C1 segment of cervical spinal cord (tissue), 14 donors: ENCODE measurements at places on chromosomes 4 and X.

GRCh38 chr4:176999935-177000543, 207.3 kb upstream of the VEGFC start:
- DNase-seq = no peak

DNA sequence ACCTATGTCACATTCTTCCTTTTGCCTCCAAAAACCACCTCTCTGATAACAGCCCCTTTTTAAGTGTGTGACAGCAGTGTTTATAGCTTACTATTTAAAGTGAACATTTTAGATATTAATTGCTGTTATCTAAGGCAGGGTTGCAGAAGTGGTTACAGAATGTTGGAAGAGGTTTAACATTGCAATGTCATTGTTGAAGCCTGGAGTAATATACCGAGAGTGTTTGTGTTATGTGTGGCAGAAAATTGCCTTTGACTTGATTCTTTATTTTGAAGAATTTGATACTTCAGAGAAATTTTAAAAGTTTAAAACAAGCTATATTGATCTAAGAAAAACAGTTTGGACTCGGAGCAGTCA, 37.1 kb downstream of the SMARCAD1 start:
- no peak for DNase-seq

- no peak for DNase-seq
These were observed 23.3 kb upstream of the EOLA2 start for GRCh38 chrX:149961572-149961971.

DNA sequence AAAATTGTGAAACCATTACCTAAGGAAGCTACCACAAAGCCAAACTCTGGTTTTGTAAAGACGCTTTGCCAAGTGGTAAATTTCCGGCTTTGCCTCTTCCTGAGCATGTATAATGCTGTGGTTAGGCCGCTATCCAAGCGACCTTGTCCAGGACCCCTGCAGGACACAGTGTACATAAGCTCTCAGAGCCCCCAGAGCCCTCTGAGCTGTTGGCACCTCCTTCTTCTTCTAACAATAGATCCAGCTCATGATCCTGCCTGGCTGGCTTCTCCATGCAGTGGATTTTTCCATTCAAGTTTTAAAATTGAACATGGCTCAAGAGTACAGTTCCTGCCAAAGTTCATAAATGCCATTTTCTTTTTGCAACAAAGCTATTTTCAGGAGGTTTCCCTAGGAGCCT, 326.7 kb downstream of the MAPK10 start:
- no peak for DNase-seq

DNA sequence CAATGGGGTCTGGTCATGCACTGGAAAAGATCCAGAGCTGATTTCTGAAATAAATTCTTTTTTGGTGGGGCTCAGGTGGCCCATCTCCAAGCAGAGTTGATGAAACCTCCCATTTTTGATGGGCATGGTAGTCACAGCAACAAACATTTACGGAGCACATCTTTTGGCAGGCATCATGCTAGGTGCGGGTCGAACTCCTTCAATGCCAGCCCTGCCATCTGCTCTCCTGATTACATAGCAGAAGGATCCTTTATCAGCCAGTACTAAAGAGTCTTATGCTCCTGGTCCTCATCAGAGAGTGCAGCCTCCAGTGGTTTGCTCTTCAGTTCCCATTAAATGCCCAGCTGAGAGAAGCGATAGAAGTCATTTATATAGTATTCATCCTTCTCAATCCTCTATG, 121.7 kb downstream of the GRXCR1 start:
- DNase-seq = no peak

DNA sequence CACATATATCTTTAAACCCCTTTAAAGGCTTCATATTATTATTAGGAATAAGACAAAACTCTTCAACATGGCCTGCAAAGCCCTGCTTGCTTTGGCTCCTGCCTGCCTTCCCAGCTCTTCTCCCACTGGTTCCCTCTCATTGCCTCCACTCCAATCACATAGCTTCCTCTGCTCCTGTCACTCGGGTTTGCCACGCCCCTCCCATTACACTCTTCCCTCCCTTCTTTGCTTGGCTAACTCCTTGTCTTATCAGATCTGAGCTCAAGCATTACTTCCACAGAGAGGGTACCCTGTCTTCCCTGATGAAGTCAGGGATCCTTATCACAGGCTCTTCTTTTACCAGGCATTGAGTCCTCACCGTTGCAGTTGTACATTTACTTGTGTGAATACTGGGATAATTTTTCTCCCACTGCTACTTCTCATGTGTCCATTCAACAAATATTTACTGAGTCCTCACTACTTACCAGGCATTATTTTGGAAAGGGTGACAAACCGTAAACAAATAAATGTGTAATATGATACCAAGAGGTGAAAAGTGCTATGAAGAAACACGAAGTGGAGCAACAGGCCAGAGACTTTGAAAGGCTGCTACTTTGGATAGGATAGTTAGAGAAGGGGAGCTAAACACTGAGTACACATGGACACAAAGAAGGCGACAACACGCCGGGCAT, 3.2 kb upstream of the VGLL1 start:
- no peak for DNase-seq

GRCh38 chr4:139686130-139686529, 20.5 kb downstream of the MGST2 start:
- no peak for DNase-seq

GRCh38 chrX:2596555-2597255, 94.4 kb upstream of the CD99 start:
- no peak for DNase-seq

DNA sequence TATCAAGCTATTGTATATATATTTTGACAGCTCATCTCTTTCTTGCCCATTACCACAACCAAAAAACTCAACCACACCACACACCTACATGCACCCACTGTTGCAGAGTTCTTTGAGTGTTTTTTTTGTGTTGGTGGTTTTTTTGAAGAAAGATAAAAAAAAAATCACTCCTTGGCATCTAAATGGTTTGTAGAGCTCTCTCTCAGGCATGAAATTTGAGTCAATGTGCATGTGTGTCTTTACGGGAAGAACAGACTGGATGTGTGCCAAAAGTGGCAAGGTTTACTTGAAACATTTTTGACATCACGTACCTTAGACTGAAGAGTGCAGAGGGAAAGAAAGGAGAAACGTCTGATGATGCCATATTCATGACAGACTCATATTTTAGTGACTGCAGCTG, 154.2 kb downstream of the FHIP1A start:
- DNase-seq = no peak

DNA sequence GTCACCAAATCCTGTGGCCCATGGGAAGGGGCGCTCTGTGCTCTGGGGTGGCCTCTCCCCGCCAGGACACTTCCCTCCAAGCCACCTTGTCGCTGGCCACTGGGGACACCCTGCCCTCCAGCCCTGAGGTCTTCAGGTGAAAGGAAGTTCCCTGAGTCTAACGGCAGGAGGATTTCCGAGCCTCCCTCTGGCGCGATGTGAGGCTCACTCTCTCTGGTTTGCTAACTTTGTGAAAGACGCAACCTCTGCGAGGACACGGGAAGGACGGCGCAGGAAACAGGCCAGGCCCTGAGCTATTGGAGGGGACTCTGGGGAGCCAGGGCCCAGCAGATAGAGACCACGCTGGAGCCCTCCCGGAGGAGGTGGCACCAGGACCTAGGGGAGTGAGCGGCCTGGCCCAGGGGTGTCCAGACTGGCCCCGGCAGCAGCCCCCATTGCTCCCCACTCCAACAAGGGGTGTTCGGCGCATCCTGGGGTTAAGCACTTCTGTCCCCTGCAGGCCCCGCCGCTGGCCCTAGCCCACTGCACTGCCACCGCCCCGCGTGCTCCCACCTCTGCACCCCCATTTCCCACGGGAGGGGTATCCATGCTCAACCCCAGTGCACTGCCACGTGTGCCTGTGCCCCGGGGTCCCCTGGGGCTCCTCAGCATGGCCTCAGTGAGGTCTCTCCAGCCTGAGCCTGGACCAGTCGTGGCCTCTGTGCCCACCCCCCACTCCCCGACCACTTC, 72.2 kb upstream of the MXD4 start:
- DNase-seq = no peak

DNA sequence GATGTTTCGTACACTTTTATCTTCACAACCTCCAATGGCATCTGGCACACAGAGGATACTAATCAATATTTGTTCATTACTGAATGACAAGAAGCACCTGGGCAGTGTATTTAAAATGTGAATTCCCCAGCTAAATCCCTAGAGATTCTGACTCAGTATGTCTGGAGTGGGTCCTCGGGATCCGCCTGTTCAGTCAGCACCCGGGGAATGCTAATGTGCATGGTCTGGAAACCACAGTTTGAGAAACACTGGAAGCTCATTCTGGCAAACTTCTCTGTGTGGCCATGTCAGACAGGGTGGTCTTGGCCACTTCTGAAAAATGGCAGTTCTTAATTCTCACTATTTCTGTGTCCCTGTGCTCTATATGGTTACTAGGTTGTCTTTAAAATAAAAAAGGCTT, 138.8 kb upstream of the VCX start:
- DNase-seq = no peak

DNA sequence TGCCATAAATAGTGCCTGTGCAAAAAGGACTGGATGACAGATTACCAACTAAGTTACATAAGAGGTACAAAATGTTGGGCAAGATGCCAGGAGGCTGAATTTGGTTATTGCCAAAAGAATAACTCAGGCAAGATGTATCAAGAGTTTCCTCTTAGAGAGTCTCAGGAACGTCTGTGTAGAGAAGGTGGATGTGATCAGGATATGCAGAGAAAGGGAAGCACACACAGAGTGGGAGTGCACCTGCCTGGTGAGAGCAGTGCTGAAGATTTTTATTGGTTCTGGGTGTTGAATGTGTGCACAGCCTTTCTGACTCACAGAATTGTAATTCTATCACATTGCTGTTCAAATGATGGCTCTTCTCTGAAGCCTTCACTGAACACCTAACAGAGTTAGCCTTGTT, 156.8 kb upstream of the HS3ST1 start:
- DNase-seq = no peak

DNA sequence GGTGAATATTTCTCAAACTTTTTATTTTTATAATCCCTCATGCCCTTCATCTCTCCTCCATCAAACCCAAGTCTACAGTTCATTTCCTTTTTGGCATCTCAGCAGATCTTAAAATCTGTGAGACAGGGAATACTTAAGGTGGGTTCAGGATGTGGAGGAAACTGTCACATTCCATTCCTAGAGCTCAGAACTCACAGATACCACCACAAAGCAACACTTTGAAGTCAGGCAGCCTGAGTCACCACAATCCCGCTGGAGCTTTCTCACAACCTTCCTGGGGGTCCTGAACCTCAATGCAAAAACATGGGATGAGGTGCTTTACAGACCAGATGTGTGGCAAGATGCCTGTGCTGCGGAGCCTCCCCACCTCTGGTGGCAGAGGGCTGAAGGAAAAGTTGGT, 63.2 kb downstream of the HHIP start:
- DNase-seq = no peak

- DNase-seq = no peak
These were observed 36.1 kb downstream of the NFKB1 start for GRCh38 chr4:102537269-102537668.

GRCh38 chr4:48138511-48138910, 4.5 kb upstream of the TXK start:
- no peak for DNase-seq

GRCh38 chrX:72020788-72021187, 110.1 kb downstream of the NHSL2 start:
- DNase-seq = no peak

GRCh38 chr4:166991006-166991561, 243.2 kb downstream of the SPOCK3 start:
- DNase-seq = no peak

GRCh38 chr4:97491856-97492255, 651.4 kb downstream of the STPG2 start:
- DNase-seq = no peak

DNA sequence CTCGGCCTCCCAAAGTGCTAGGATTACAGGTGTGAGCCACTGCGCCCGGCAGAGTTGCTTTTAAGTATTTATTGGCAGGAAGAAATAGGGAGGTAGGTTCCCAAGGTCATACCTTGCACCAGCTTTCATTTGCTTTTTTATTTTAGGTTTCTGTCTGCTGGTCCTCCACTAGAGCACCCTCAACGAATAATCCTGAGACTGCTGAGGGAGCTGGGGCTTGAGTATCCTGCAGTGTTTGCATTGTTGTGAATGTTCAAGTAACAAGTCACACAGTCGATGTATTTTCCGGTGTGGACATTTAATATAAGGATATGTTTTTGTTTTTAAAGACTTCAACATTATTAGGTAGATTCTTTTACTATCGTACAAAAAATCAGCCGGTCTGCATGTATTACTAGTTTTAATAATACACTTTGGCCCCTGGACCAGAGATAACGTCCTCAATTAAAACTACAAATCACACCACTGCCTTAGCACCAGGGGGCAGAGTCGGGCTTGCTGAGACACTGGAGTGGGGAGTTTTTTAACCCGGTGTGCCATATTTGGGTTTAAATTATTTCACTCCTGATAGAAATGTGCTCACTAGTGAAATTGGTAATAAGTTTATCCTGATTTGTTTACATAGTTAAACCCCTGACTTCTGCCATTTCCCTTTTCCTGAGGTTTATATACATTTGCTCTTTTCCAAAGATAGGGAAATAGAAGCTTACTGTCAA, 11.6 kb downstream of the SMIM20 start:
- DNase-seq = peak; percentile 20

GRCh38 chrX:69163936-69164741, 1.1 kb downstream of the PJA1 start:
- DNase-seq = no peak

- no peak for DNase-seq
These were observed 7.5 kb downstream of the BCOR start for GRCh38 chrX:40090050-40090804.

GRCh38 chr4:122044501-122044900, 92.6 kb upstream of the TRPC3 start:
- DNase-seq = no peak

GRCh38 chrX:48785540-48786214, 713 bp upstream of the GATA1 start:
- no peak for DNase-seq

DNA sequence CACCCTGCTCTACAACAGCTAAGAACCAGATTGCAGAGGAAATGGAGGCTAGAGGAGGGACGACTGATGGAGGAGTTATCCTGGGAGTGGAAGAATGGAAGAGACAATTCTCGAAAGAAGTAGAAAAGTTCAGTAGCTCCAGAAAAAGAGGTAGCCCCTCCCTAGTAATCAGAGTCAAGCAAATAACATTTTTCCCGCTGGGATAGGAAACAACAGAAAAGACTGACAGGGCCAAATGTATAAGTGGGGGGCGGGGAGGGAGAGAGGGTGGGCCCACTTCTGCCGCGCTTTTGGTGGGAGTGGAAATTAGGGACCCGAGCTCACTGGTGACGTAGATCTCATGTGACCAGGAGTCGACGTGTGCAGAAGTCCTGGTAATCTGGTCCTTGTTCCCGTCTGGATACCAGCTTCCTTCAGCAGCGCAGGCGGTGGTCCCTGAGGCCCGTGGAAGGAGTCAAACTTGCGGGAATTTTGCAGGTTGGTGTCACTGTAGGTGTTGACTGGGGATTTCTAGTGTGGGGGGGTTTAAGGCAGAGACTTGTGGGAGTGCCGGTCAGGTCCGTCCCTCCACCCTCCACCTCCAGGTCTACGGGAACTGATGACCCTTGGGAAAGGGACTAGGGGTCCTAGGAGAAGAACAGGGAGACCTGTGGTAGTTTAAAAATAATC, at the start of gene TCEAL9:
Gene TCEAL9 (plus strand): TSS at position 377 of the 669 bp plus-strand sequence. CDS start 1,179 bp downstream, outside the sequence.
- DNase-seq = peak; percentile 60

GRCh38 chr4:28225689-28226353, 1365.2 kb downstream of the STIM2 start:
- DNase-seq = no peak

- DNase-seq = no peak
These were observed at the start of gene UGT2B7 for GRCh38 chr4:69096111-69096656. Gene UGT2B7 (plus strand): TSS chr4:69096474. CDS start chr4:69096521, 47 bp downstream.
